ACHN (cell line): ENCODE measurements at places on chromosomes 2 and 18.

DNA sequence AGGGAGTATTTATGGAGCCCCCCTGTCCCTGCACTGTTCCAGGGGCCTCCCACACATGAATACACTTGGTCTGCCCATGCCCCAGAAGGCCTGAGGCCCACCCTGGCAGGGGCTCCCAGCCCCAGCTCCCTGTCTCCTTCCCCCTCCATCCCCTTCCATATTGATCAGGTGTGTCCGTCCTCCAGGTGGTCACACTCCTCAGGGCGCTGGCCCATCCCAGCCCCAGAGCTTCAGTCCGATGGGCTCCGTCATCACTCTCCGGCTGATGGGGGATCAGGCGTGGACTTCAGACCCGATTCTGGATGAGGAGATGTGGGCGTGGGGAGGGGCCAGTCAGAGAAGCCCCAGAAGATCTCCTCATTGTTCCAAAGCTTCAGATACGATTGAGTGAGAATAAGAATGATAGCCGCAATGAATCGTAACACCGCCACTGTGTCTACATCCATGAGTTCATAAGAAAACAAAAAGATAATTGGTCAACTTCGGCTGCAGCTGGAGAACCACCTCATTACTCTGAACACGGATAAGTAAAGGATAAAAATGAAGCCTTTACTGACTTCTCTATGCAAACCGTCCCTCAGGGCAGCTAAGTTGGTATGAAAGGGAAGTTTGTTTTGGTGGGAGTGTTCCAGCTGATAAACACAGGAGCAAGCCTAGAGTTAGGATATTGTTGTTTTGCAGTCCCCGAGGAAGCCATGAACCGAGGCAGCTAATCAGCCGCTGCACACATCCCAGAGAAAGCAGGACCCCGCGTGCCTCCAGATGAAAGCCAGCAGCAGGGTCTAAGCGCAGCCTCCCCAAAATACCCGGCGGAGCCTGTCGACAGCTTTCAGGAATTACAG, 279.5 kb downstream of the NDUFA10 start:
- no peak for DNase-seq

- peak; percentile 22 for DNase-seq
Observed at GRCh38 chr2:45190481-45190942, 181.3 kb upstream of the SIX2 start.

DNA sequence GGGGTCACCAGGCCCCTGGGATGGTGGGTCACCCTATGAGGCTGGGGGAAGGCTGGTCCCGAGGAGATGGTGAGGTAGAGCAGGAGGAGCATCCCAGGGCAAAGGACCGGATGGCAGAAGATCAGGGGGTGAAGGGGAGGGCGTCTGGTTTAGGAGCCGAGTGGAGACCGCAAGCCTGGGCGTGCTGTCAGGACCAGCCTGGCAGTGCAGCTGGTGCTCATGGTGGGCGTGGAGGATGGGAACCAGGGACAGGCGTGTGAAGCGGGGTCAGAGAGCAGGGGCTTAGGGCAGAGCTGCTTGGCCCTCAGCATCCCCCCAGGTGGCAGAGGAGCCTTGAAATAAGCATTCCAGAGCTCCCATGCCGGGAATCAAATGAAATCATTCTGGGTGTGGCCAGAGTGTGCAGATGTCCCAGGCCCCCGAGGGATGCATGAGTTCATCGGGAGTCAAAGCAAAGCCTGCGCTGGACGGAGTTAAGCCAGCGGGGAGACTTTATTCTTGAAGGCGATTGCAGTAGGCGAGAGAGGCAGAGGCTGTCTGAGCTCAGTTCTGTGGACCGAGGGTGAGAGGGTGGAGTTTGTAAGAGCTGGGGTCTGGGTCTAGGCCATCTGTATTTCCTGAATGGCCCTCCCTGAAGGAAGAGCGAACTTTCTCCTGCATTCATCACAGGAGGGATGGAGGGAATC, 33.1 kb upstream of the MBP start:
- DNase-seq: no peak

DNA sequence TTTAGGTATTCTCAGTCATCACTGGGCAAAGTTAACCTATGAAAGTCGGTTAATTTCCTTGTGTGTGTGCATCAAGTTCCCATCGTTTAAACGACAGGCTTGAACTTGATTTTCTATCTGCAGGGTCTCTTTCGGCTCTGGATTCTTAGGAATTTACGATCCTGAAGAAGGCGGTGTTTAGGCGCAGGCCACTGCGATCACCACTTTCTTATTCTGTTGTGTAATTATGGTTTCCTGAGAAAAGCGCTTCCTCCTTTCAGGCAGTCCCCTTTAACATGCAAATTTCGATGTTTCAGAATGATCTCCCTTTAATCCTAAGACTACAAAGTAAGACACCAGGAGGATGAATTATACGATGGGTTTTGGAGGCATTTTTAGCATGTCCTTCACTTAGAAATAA, 27.9 kb upstream of the MBP start:
- DNase-seq: no peak

- DNase-seq: no peak
Observed at GRCh38 chr2:54609647-54610046, 113.8 kb upstream of the EML6 start.

DNA sequence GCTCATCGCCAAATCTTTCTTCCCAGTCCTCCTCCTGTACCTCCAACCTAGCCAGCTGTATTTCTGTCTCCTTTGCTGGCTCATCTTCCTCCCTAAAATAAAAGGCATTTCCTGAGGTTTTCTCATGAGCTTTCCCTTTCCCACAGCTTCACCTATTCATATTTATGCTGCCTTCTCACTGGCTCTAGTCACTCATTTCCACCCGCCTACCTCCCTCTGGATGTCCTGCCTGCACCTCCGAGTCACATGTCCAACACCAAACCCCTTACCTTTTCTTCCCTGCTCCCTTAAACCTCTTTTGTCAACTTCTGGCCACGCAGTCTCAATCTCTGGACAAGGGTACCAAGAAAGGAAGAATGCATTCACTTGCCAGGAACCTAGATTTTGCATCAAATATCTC, 2.8 kb downstream of the EIF2AK3 start:
- no peak for DNase-seq
